ENCODE measurements at places on chromosomes 7 and 10.

GRCh38 chr10:97664282-97664850, 22.7 kb downstream of the AVPI1 start:
- no peak for DNase-seq

DNA sequence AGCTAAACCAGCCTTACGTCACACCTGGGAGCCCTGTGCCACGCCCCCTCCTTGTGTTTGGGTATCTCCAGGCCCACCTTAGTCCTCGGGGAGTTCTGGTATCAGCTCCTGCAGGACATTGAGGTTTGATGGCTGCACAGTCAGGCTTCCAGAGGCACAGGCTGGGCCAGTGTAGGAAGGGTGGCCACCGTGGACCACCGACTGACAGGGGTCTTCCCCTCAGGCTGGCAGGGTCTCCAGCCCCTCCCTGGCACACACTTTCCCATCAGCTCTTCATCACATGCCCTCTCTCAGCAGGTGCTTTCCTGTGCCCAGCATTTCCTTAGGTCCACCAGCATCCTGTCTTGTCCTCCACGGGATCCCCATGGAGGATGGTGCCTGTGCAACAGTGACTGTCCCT, 413.1 kb downstream of the TCERG1L start:
- no peak for DNase-seq

GRCh38 chr7:134153493-134154136, 26.5 kb downstream of the LRGUK start:
- DNase-seq, result no peak

- no peak for DNase-seq
These were observed 6.2 kb downstream of the CFAP58 start for GRCh38 chr10:104359811-104360210.

GRCh38 chr7:151684408-151685175, 164.9 kb upstream of the RHEB start:
- no peak for DNase-seq

GRCh38 chr7:2289111-2289586, 25.1 kb downstream of the SNX8 start:
- no peak for DNase-seq

DNA sequence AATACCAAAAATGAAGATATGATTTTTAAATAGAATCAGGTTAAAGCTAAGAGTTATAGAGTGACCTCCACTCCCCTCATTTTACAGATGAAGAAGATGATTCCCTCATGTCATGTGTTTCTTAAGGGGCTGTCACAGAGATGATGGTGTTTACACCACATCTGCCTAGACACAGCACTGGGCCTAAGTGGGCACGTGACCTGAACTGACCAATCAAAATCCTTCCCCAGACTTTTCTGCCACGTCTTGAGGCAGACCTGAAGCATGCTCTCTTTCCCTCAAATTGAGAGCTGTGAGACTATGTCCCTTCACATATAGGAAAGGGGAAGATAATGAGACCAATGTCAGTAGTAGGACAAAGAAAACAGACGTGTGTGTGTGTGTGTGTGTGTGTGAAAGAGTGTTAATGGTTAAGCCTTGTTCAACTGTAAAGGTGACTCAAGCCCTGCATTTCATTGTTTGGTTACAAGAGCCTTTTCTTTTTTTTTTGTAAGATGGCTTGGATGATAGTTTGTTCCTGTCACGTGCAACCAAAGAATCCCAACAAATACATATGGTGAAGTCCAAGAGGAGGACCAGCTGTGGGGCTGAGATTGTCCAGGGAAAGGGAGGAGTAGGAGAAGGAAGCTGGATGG, 172.8 kb upstream of the AOAH start:
- DNase-seq, result no peak

- no peak for DNase-seq
These were observed 99.9 kb downstream of the OAT start for GRCh38 chr10:124318811-124319210.

GRCh38 chr10:110033701-110034235, 26.0 kb downstream of the ADD3 start:
- DNase-seq, result no peak

DNA sequence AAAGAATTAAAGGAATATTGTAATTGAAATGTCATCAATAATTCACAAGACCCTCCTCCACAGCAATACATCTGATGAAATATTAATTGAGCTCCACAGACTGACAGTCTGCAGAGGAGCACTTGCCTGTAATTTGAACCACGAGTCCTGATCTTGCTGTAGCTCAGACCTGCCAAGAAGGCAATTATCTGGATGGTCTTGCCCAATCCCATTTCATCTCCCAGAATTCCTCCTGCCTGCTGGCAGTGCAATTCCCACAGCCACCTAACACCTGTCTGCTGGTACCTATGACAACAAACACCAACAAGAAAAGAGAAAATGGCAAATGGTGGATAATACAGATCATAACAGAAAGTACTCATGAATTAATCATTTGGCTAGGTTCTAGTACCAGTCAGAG, 38.5 kb downstream of the ERCC6 start:
- DNase-seq, result no peak

DNA sequence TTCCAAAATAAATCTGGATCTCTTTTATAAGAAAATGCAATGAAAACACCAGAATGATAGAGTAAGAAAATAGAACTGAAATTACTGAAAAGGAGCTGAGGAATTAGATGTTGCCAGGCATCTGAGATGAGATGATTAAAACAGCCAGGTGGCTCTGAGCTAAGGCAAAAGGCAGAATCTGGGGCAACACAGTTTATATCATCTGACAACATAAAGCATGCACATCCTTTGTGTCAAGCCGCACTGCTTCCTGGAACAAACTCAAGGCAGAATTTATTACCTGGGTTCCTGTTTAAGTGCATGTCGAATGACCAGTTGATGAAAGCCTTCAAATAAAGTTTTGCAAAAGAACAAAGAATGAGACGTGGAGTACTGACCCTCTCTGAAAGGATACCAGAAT, 247.0 kb downstream of the SNX10 start:
- DNase-seq, result no peak

- no peak for DNase-seq
These were observed 130.8 kb downstream of the WNT2 start for GRCh38 chr7:117192108-117192507.

- no peak for DNase-seq
These were observed 43.3 kb downstream of the DOCK4 start for GRCh38 chr7:112162784-112163506.

GRCh38 chr10:62594093-62594520, 210.4 kb upstream of the ADO start:
- peak; percentile 58 for DNase-seq

DNA sequence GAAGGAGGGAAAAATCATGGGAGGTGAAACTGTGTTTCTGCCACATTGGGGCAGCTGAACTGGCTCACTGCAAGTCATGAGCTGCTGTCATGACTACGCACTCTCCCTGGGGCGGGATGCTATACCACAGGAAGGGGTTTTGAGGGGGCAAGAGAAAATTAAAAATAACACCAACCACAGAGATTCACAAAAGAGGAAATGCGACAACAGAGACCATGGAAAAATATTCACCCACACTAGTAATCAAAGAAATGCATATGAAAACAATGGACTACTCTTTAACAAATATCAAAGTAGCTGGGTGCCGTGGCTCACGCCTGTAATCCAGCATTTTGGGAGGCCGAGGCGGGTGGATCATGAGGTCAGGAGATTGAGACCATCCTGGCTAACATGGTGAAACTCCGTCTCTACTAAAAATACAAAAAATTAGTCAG, 65.2 kb upstream of the TM9SF3 start:
- DNase-seq, result no peak

- no peak for DNase-seq
These were observed 15.1 kb downstream of the TTYH3 start for GRCh38 chr7:2646680-2647571.

- no peak for DNase-seq
These were observed 146.7 kb downstream of the WNT2 start for GRCh38 chr7:117176206-117176605.

DNA sequence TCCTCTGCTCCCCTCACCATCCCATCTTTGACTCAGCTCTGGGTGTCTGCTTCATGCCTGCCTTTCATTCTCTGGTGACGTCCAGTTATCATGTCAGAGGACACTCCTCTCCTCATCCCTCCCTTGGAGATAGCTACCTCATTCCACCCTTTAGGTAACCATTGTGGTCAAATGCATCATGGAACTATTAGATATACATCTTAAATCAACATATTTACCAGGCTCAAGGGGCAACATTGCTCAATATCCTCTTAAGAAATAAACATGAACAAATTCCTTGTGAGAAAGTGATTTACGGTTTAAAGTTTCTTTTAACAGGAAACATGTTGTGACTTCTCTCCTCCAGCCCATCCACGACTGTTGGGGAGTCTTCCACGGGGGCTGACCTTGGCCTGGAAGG, 511.6 kb upstream of the IGFBP3 start:
- no peak for DNase-seq

DNA sequence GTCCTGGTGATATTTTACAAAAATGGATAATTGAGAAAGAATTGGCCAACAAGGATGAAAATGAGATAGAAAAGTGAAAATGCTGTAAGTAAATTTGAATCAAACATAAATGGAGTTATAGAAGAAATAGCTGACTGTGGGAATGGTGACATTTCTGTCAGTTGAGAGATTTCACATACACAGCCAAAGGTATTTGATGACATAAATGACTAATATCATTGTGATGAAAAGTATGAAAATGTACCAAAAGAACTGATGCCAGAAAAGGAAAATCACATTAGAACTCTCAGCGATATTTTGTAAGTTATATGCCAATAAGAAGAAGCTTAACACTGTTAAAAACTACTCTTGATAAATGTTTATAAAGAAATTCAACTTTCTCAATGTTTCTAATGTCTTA, 54.9 kb downstream of the TFPI2 start:
- DNase-seq, result no peak

- DNase-seq, result no peak
These were observed 111.3 kb upstream of the KCTD7 start for GRCh38 chr7:66517212-66517909.

DNA sequence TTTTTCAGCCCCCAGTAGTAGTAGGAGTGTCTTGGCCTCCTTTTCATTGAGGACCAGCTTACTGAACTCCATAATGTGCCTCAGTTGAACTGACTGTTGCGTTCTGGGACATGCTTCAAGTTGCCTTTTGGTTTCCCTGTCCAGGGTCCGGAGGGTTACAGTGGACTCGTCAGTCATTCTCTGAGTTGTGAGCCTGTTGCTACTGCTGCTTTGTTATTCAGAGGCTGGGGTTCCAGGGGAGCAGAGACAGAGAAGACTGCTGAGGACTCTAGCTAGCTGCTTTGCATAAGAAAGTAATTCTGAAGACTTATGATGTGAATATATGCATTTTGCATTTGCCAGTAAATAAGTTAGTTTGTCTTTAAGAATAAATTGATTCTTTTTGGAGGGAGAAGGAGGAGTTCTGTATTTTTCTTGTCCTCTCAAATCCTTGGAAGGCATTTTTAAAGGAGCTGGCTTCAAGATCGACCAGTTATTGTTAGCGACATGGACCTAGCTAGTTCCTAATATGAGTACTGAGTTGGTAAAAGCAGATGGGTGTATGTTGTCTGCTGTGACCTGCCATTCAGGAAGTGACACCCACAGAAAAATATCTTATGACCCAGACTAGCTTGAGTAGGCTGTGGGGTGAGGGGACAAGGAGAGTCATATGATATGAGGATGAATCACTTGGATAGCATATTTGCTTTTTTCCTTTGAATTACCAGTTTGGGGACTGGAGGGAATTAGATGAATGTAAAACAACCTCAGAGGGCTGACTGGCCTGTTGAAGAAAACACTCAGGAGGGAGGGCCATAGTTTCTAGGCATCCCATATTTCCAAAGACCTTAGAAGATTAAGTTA, 8.3 kb downstream of the PI4K2A start:
- DNase-seq, result peak; percentile 58

- DNase-seq, result no peak
These were observed 481.1 kb downstream of the SEMA3D start for GRCh38 chr7:84705706-84706105.

DNA sequence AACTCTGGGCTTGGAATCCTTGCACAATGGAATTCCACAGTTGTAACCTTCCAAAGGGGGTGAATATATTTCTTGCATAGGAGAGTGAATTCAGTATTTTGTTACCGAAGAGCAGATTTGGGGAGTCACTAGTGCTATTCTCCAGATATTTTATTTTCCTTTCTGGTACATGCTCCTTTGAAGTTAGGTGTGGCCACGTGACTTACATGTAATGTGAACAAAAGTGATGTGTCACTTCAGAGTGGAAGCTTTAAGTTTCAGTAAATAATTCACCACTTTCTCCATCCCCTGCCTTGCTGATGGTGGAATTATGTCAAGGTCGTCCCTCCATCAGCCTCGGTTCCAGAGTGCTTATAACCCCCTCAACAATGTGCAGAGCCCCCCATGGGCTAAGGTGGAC, 25.3 kb downstream of the ASNS start:
- DNase-seq, result no peak

GRCh38 chr7:47000561-47000960, 581.4 kb downstream of the TNS3 start:
- DNase-seq, result no peak

- no peak for DNase-seq
These were observed 707.8 kb downstream of the SUGCT start for GRCh38 chr7:40842641-40843040.

GRCh38 chr7:55172161-55172560, 153.3 kb downstream of the EGFR start:
- DNase-seq, result no peak

- DNase-seq, result no peak
These were observed 257.3 kb downstream of the SDK1 start for GRCh38 chr7:3558400-3558799.

DNA sequence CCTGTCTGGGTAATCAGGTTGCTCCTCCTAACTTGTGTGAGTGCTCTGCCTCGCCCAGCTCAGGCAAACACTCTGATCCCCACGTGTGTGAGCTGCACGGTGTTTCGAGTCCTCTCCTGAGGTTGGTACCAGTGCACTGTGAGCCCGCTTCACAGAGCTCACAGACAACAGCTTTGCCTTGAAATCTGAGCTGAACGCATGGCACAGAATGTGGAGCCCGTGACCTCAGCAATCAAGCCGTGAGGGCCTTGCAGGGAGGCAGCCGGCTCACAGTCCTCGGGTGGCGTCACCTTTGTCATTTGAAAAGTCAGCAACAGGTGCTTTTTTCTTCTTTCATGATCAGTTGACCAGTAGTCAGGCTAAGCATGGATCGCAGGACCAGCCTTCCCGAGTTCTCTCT, 60.2 kb upstream of the ADGRA1 start:
- DNase-seq, result no peak

GRCh38 chr10:43978091-43978490, 329.4 kb upstream of the ZNF32 start:
- DNase-seq, result no peak

DNA sequence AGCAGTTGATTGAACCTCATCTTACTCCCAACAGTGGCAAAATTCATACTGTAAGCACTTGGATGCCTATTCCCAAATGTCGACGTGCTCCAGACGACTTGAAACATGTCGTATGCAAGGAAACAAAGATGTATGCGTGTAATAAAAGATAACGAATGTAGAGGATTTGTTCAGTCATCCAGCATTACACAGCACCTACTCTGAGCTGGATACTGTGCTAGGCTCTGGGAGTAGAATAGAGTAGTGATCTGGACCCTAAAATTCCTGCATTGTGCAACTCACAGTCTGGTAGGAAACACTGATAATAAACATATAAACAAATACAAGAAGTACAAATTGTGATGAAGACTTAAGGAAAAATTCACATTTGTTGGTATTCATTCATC, 5.6 kb upstream of the TBX20 start:
- no peak for DNase-seq

GRCh38 chr10:112526139-112526538, 79.1 kb downstream of the VTI1A start:
- no peak for DNase-seq

- no peak for DNase-seq
These were observed 432.6 kb upstream of the KLF6 start for GRCh38 chr10:4217653-4218052.

Measured in tibial artery (tissue), 4 donors.